CD8-positive, alpha-beta T cell (primary cell): ENCODE measurements at places on chromosomes 6 and 20.

GRCh38 chr6:148200781-148201180, 141.9 kb upstream of the SASH1 start:
- DNase-seq, result no peak

DNA sequence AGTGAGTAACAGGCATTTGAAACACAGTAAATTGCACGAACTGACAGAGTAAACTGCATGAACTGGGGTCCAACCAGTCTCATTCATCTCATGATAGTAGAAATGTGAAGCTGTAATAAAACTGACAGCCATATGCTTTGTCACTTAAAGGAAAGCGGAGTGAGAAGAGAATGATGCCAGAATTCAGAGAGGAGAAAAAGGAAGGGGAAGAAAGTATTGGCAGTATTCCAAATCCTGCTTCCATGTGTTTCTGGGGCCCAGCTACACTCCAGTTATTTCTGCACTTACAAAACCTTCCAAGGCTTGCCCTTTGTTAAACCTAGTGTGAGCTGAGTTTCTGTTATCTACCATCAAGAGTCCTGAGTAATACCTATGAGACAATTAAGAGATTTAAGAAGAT, 17.2 kb downstream of the SNX14 start:
- DNase-seq, result no peak

- DNase-seq, result no peak
These were observed 163.6 kb upstream of the CST7 start for GRCh38 chr20:24785141-24786110.

DNA sequence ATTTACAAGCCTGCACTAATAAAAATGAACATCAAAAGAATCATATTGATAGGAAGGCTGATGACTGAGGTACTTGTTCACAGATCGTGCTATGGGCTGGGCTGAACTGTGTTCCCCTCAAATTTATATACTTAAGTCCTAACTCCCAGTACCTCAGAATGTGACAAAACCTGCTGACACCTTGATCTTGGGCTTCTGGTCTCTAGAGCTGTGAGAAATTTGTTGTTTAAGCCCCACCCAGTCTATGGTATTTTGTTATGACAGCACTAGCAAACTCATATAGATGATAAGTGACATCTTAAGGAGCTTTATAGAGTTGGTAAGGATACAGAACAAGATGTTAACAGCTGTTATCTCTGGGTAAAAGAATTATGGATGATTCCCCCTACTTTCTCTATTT, 13.8 kb downstream of the UBE2V1 start:
- no peak for DNase-seq

- DNase-seq, result peak; percentile 1
These were observed 63.0 kb upstream of the CD2AP start for GRCh38 chr6:47414423-47415167.
